ENCODE measurements at places on chromosomes 3 and 15.

GRCh38 chr3:19147905-19148767 is at the start of gene KCNH8:
Gene KCNH8, plus strand, starts transcription at chr3:19148510. Its CDS starts 210 bp downstream, at chr3:19148720.
- DNase-seq, result no peak

DNA sequence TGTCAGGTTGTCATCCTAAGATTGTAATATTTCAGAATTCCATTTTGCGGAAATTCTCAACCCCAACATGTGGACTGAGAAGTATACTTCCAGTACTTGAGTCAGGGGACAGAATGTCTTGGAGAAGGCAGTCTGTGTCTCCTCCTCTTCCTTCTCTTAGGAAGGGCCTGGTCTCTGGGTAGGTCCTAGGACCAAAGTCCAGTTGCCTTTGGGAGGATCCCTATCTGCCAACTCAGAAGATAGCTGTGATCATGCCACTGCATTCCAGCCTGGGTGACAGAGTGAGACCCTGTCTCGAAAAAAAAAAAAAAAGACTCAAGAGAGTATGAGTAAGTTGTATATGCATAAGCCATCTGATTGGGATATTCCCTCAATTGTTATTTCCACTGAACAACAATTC is 23.9 kb upstream of the FAM3D start:
- DNase-seq, result no peak

DNA sequence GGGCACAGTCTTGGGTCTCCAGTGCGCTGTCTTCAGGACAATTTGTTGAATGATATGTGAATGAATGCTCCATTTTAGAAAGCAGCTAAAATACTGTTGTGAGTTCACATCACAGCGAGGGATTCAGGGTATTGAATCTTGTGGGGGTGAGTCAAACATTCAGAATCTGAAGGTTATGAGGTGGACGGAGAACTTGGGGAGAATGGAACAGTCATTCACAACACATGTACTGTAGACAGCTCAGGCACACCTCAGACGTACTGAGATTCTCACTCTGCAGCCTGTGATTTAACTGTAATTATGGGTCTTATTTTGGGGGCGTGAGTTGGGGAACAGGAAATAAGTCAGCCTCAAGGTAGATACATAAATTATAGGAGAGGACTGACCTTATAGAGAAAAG is 13.9 kb downstream of the CRYBG3 start:
- DNase-seq, result no peak

DNA sequence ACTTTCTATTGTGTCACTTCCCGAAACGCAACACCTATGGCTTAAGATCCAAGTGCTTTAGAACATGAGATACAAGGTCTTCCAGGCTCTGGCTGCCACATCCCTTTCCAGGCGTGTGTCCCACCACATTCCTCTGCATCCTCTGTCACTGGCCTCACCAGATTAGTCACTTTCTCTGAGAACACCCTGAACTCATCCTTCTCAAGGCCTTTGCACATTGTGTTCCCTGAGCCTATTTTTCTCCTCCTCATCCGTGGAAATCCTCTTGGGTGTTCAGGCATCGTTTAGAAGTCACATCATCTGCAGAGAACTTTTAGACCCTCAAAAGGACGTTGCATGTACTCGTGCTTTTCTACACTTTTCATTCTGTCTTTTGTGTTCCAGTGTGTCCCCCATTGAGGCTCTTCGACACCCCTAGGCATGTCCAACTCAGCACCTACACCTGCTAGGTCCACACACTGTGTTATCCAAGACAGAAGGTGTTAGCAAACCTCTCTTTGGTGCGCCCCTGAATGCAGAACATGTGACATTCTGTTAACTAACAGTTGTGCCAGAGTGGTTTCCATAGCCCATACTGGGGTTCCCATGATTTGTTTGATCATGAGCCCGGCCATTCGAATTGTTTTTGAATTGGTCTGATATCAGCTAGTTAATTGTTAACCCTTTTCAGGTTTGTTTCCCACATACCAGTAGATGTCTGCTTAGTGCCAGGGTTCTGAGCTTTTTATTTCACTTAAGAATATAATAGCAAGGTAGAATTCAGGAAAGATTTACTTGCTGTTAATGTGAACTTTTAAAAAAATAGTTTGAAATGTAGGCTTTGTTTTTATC is 67.2 kb downstream of the LPP start:
- no peak for DNase-seq

GRCh38 chr3:47347217-47347801 is 33.5 kb upstream of the PTPN23 start:
- no peak for DNase-seq
